ENCODE measurements at places on chromosomes 1 and 21. TPM values are rescaled to one million over a fixed set of nuclear protein-coding genes. Genes with fewer than 3 reads are reported as not detected.

Gene SPRR3
- total RNA-seq, result not detected

DNA sequence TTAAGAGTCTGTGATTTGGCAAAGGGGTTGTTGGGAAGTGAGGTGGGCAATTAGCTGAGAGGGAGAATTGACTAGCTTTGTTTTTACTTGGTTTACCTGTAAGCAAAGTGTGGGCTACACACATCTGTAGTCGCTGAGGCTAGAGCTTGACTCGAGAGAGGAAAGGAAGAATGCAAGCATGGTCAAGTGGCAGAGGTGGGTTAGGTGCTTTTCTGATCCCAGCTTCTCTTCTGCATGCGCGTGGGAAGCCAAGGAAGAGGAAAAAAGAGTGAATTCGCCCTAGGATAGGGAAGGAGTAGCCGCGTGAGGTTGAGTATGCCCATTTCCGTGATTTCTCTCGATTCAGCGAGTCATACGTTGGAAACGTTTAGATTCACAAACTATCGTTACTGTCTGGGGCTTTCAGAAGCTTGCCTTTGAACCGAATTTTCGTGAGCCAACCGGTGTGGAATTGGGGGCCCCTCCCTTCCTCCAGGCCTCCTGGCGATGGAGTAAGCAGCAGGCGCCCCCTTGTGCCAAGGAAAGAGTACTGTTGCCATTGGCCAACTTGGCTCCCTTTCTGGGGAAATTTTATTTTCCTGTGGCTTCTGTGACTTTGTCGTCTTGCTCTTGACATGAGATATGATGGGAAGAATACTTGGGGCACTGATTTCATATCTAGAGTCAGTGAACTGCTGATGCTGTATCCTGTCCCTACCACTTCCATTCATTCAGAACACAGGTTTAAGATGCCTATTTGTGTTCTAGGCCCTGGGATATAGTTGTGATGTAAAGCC, 1.3 kb downstream of the PIGV start:
- DNase-seq, result peak; percentile 86

GRCh38 chr1:232876506-232877364, 71.5 kb downstream of the MAP10 start:
- DNase-seq, result no peak

GRCh38 chr1:91583326-91583755, 82.7 kb downstream of the CDC7 start:
- DNase-seq, result no peak

DNA sequence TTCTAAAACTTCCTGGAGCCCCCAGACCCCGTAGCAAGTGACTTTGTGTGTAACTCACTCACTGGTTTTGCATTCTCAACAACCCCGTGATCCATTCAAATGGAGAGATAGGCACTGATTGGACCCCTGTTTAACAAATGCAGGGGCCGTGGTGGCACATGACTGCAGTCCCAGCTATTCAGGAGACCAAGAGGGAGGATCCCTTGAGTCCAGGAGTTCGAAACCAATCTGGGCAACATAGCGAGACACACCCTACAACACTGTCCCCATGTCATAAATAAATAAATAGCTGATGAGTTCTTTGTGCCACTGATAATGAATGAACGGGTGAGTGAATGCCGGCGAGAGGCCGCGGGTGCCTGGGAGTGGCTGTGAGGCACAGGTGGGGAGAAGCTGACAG, 59.4 kb upstream of the PAX7 start:
- no peak for DNase-seq

- DNase-seq, result no peak
These were observed 4.4 kb upstream of the ADAMTS1 start for GRCh38 chr21:26849428-26850115.

DNA sequence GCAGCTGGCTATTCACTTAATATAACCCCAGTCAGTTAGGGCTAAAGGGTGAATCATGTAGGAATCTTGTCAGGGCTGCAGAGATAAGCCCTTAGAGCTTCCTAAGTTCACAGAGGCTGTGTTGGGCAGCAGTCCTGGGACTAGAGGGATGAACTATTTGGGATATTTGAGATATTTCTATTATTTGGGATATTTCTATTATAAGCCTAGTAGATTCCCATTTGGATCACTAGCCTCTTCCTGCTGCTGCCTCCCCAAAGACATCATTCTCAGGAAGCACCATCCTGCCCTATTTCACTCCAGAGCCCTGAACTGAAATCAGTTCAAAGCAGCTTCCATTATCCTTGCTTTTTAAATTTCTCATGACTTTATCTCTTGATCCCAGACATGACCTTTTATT, 501.3 kb downstream of the NUF2 start:
- no peak for DNase-seq

DNA sequence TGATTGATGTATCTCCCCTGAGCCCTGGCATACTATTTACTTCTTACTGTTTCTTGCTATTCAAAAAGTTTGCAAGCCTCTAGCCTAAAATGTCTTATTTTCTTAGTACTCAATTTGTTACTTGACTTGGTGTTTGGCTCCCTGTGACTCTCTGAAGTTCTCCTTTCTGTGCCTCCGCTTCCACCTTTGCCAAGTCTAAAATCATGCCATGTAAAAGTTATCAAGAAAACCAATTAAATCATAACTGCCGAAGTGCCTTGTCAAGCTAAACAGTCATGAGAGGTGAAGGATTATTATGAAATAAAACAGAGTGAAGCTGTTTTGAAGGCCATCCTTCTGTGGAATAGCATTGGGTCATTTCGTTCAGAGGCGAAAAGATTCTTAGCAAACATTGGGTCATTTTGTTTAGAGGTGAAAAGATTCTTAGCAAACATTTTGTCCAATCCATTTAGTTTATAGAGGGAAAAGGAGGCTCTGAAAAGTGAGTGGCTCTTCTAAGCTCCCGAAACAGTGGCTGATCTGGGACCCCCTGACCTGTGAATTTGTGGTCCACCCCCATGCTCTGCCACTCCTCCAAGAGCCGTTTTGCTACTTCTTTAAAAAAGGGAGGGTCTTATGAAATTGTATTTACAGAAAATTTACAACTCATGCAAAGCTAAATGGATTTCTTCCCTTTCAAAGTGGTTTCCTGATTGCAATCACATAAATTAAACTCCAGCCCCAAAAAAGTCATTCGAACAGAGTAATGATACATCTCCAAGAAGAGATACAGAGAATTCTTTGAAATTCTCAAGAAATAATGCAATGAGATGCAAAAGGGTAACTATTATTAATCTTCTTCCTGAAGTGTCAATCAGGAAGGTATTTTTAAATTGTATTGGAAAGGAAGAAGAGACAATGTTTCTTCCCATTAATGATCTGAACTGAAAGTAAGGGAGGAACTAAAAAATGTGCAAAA, 141.4 kb downstream of the RUNX1 start:
- DNase-seq, result no peak

DNA sequence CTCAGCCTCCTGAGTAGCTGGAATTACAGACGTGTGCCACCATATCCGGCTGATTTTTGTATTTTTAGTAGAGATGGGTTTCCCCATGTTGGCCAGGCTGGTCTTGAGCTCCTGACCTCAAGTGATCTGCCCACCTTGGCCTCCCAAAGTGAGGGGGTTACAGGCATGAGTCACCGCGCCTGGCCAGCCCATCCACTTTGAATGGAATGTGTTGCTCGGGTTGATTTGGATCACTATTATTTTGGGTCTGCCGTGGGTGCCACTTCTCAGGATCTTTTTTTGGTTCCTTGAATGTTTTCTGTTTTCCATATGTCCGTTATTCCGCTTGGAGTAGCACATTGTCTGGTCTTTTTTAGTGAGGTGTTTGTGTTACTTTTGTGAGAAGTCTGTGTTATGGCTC, 17.0 kb downstream of the PCNT start:
- DNase-seq, result no peak

Measured in pancreas (tissue), 10 donors.